ENCODE measurements at places on chromosomes 7 and 10.

DNA sequence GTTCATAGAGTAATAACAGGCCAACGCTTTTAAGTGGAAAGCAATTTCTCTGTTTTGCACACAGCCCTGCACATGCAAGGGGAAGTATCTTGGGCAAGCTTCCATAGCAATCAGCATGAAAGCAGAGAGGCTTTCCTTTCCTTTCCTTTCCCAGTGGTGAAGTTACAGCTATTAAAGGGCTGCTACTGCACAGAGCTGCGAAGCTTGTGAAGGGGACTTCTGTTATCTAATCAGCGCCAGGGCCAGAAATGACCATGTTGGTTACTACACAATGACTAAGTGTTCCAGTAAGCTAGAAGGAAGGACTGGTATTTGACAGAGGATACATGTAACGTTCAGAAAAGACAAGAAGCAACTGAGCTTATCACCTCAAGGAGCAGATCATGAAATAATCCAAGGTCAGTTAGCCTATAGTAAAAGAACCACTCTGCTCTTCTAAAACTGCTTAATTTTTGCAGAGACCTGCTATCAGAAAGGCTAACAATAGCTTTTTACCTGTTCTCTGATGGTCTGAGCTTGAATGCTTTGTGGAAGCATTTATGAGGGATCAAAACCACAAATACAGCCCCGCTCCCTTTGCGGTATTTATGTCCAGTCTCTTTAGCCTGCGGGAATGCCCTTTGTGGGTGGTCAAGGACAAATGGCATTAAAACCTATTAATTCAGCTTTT lies 45.9 kb downstream of the SGMS1 start:
- DNase-seq, result peak; percentile 65

- peak; percentile 1 for DNase-seq
These were observed 391.4 kb upstream of the ETV1 start for GRCh38 chr7:14380881-14381280.

DNA sequence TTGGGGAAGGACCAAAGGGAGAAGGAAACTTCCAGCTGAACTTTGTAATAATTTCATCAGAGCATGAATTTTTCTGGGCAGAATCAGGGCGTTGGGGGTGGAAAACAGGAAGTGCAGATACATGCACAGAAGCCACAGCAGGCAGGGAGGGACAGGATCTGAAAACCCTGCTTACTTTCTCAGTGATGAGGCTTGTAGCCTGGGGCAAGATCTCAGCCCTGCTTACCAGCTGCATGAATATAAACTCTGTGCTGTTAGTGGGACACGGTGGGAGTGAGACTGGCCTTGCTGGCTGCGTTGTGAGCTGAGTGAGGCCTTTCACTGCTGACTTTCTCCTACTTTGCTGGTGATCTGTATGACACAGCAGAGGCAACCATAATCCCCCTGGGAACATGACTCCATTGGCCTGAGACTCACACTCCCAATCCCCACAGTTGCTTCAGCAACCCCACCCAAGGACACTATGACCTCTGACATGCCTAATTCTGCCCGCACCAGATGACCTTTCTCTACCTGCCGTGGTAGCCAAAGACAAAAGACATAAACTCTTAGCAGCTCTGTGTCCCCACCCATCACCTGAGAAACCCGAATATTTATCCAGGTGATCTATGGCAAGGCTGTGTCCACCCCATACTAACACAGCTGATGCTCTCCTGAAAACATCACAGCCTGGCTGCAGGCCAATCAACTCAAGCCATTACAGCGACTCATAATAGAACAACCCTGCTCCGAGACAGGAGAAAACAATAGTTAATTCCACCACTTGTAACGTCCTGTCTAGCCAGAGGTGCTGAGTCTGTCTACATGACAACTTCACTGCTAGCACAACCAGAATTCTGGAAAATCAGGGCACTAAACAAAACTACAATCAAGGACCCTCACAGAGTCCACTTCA lies 190.7 kb upstream of the CHRM2 start:
- peak; percentile 62 for DNase-seq

- DNase-seq, result no peak
These were observed 76.6 kb downstream of the DGKB start for GRCh38 chr7:14825912-14826311.

GRCh38 chr10:7439696-7440095 lies 28.9 kb upstream of the SFMBT2 start:
- no peak for DNase-seq

DNA sequence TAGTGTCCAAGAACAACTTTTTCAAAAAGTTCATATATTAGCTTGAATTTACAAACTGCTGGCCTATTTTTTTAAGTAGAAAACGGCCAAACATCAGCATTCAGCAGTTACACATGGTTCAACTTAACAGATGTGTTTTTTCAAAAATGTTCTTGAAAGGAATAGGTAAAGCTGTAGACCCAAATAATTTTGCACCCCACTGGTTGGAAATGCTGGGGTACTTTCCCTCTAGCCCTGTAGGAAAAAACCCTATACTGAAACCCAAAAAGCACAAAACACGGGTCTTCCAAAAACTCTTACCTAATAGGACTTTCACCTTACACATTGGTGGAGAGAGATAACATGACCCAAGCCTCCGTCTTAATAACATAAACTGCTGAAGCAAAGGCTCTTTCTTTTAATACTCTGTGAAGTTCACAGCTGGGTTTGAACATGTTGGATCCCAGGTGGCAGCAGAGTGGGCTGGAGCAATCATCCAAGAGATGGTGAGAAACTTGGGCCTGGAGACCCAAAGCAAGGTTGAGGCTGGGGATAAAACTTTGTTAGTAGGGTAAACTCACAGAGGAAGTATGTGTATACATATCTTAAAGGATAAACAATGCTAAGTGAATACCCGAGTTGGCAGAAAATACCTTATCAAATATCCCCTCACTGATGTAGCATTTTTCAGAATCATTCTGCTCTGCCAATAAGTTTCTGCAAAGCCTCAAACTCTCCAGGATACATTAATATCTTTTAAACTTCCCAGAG lies 629 bp upstream of the DNAJC9 start:
- no peak for DNase-seq

DNA sequence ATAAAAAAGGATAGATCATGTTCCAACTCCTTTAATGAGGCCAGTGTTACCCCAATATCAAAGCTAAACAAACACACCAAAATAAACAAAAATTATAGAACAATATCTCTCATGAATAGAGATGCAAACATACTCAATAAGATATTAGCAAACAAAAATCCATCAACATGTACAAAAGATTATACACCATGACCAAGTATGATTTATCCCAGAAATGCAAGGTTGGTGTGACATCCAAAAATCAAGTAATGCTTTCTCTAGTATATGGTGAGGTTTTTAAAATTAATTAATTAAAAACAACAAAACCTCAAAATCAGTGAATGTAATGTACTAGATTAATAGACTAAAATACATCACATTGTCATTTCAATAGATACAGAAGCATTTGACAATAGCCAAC lies 11.0 kb upstream of the MSMB start:
- DNase-seq, result no peak

- no peak for DNase-seq
These were observed at the start of gene BMPER for GRCh38 chr7:33905389-33906032. Gene BMPER (plus strand): TSS chr7:33905539. CDS start chr7:33905614, 75 bp downstream.

- peak; percentile 8 for DNase-seq
These were observed 767 bp downstream of the KRIT1 start for GRCh38 chr7:92244808-92245486.

GRCh38 chr10:77516575-77516974 lies 121.0 kb downstream of the KCNMA1 start:
- DNase-seq, result no peak

GRCh38 chr10:10589540-10590303 lies 427.9 kb upstream of the CELF2 start:
- DNase-seq, result peak; percentile 73

DNA sequence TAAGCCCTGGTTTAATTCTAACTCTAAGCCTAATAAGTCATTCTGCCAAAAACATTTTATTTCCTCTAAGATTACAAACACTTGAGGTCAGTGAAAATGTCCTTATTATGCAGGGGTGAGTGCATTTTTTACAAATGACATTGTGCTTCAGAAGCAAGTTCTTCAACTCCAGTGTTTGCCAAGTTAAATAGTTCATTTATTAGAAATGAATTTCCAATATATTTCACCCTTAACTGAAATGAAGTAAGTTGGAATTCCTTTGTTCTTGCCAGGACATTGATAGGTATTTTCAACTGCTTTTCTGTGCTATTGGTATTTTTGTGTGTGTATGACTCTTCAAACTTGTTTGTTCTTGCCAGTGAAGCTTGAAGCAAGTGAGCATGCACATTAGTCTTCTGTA lies 89.5 kb upstream of the CCDC6 start:
- no peak for DNase-seq

DNA sequence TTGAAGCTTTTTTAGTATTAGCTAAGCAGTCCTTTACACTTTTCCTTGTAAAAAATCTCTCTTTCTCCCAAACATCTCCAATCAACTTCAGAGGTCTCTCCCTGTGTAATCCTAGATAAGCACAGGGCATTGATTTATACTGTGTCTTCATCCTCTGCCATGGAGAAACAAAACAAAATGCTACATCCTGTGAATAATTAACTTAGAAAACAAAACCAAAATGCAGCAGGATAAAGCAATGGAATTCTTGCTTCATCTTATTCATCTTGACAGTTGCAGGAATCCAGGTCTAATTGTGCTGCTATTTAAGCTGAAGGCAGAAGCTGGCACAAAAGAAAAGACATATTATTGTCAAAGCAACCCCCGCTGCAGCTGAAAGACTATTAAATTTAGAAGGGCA lies 641.5 kb upstream of the SORCS1 start:
- no peak for DNase-seq

DNA sequence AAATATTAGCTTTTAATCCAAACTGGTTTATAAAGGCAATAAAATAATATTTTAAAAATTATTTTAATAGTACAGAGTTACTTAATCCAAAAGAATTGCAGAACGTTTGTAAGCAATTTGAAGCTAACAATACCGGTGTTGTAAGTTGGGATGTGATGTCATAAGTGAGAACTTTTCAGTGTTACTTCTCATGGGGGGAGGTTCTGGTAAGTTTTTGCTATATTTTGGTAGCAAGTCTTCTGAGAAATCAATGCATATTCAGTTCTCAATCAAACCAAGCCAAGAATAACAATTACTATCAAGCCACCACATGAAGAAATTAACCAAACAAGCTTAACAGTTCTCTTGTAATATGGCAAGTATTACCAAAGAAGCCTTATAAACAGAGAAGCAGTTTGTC lies 147.1 kb upstream of the ASAH2 start:
- DNase-seq, result peak; percentile 63

- no peak for DNase-seq
These were observed 92.9 kb downstream of the CTNNA3 start for GRCh38 chr10:67603086-67603485.

- no peak for DNase-seq
These were observed 58.4 kb upstream of the SPOCK2 start for GRCh38 chr10:72146559-72147323.

DNA sequence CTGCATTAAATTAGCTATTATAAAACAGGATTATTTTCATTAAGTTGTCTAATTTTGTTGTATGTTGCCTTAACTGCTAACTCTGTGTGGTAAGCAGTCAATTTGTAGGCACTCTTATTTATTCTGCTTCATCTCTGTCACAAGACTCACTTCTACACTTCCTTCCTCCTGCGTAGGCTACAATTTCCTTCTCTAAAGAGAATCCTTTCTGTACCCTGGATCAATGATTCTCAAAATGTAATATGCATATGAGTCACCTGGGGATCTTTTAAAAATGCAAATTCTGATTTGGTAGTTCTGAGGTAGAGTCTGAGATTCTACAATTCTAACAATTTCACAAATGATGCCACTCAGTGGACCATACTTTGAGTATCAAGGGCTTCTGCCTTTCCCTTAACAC lies 4.4 kb upstream of the UBE2D1 start:
- no peak for DNase-seq

GRCh38 chr10:117757086-117757720 lies 214.7 kb downstream of the EMX2 start:
- DNase-seq, result no peak

DNA sequence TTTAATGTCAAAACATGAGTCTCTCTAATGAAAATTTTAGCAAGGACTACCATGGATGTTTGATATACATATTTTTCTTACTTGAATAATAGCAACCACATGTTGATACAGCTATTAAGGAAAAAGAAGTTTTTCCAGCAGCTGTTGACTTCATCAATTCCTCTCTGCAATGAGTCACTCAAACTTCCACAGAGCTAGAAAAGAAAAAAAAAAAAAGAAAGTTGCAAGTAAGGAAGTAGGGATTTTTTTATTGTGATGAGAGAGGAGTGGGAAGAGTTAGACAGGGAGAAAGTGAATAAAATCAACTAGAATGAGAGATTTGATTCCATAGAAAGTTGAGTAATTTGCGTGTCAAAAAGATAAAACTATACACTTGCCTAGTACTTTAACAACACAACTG lies 46.2 kb downstream of the CAV1 start:
- DNase-seq, result peak; percentile 88

DNA sequence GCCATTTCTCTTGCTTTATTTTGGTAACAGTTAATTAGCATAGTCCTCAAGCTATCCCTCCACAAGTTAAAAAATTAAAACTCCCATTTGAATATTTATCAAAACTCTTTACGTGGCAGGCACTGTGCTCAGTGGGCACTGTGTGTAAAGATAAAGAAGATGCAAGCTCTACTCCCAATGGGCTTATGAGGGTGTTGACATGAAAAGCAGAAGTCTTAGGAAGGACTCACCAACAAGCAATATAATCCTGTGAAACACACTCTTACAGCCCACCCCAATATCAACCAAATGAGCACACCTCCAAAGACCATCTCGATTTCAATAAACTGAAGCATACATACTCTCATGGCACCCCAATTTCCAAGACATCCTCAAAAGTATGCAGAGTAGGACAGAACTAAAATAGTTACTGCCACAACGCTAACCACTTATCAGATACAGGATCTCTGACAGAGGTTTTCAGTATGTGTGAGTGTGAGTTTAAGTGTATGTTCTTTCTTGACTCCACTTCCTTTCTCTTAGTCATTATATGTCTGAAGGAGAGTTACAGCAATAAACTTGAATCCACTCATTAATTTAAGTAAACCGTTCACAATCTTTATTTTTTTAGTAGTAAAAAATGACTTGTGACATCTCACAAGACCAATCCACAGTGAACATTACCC lies 120.0 kb downstream of the PDE1C start:
- DNase-seq, result peak; percentile 54

DNA sequence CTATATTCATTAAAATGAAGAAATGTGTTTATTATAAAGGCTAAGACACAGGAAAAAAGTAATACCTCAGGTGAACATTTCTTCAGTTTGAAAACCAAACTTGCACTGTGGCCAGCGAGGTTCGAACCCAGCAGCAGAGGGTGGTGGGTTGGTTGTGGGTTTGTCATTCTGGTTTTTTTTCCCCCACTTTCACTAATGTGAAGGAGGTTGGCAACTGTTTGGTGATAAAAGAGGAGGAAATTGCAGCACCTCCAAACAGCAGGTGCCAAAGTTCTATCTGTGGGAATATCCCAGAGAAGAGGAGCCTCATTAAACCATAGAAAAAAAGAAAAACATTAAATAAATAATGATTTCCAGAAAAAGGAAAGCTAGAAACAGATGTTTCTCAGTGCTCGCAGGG lies 36.6 kb upstream of the YAE1 start:
- DNase-seq, result no peak

GRCh38 chr10:113073549-113074189 lies 123.6 kb downstream of the TCF7L2 start:
- peak; percentile 98 for DNase-seq

GRCh38 chr10:116470768-116471415 lies 43.2 kb downstream of the PNLIPRP3 start:
- no peak for DNase-seq

Measured in astrocyte of the spinal cord (primary cell).